ENCODE measurements at places on chromosomes 7 and 10.
A peak's percentile ranks its signal among the peaks of the same experiment; 100 is the strongest.

DNA sequence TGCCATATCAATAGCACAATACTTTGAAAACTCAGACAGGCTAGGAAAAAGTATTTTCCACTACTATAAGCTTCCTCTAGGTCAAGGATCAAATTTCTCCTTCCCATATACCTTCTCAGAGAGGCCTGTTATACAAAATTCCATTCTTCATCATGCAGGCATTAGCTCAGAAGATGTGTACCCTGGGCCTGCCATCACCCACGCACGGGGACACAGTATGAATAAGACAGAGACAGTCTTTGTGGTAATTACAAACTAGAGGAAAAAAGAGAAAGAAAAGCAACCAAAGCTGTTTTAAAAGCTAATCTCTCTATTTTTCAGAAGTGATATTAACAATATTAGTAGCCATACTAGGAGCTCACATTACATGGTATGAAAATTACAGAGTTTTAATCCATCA lies 236.8 kb upstream of the AOAH start:
- no peak for DNase-seq

DNA sequence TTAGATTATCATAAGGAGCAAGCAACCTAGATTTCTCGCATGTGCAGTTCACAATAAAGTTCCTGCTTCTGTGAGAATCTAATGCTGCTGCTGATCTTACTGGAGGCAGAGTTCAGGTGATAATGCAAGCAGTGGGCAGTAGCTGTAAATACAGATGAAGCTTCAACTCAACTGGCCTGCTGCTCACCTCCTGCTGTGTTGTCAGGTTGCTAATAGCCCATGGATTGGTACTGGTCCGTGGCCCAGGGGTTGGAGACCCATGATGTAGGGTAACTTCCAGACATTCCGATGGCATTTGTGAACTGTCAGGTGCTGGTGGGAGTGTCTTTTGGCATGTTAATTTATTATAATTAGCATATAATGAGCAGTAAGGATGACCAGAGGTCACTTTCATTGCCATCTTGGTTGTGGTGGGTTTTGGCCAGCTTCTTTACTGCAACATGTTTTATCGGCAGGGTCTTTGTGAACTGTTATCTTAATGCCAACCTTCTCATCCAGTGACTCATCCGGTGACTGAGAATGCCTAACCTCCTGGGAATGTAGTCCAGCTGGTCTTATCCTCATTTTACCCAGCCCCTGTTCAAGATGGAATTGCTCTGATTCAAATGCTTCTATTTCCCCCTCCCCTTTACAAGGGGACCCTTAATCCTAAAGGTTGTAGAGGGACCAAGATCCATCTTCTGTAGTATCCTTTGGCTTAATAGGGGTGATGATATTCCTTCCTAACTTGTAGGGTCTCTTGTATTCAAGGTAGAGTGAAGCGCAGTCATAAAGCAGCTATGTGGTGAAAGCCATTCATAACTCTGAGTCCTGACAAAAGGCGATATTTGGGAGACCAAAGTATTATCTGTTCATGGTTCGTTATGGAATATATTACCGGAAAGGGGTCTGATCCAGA lies 165.8 kb downstream of the CCSER2 start:
- peak; percentile 72 for DNase-seq

GRCh38 chr10:75101416-75102251 lies 9.8 kb upstream of the SAMD8 start:
- DNase-seq = no peak

GRCh38 chr7:158101821-158102450 lies 485.7 kb downstream of the PTPRN2 start:
- no peak for DNase-seq

DNA sequence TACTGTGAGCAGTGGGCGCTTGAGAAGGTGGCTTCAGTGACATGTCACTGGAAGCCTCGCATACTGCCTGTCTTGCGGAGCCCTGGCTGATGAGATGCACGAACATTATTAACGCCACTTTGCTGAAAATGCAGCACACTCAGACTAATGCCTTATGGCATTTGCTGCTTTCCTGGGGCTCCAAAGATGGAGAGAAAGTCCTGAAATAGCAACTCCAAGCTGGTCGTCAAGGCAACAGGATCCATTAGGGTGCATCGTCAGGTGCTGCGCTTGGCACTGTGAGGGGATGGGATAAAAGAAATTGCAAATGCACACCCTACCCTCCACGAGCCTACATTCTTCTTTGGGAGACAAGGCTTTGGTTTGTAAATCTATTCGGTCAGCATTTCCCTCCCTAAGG lies 592.5 kb downstream of the TYW1 start:
- DNase-seq = no peak

GRCh38 chr7:28874001-28874400 lies 84.1 kb downstream of the TRIL start:
- DNase-seq = no peak

DNA sequence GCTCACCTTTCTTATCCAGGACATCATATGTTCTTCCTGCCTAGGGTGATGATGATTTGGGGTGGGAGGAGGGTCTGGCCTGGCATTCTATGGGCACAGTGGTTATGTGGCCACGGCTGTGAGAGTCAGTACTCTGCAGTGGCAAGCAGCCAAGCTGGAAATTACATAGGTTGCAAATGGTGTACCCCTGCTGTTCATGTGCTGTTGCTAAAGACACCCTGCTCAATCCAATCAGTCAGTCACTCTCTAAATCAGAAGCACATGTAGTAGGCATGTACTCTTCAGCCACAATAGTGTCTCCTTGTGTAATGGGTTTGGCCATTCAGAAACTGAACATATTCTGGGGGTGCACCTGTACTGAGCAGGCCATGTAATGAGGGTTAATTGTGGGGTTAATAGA lies 449.1 kb upstream of the ANKRD30A start:
- DNase-seq = no peak

DNA sequence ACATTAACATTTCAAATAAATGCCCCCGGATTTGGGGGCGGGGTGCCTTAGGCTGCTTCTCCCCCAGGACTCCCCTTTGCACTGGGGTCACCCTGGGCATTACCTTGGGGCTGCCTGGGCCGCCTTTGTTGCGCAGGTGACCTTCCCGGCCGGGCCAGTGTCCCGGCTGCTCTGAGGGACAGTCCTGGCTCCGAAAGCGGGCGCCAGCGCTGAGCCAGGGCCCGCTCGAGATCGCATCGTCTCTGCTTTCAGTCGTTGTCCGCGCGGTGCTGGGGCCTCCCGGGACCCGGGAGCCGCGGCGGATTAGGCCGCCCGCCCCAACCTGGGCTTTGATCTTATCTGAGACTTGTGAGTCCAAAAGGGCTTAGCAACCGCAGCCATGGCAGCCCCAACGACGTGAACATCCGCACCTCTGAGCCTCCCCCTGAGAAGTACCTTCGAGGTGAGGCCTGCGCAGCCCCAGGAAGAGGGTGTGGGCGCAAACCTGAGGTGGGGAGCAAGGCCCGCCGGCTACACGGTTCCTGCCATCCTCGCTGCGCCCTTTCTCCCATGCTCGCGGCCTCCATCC lies 14.8 kb upstream of the WAPL start:
- DNase-seq = no peak

- DNase-seq = no peak
These were observed 155.9 kb downstream of the CTTNBP2 start for GRCh38 chr7:117717357-117717756.

- no peak for DNase-seq
These were observed 32.0 kb downstream of the SHOC2 start for GRCh38 chr10:110951381-110951780.

DNA sequence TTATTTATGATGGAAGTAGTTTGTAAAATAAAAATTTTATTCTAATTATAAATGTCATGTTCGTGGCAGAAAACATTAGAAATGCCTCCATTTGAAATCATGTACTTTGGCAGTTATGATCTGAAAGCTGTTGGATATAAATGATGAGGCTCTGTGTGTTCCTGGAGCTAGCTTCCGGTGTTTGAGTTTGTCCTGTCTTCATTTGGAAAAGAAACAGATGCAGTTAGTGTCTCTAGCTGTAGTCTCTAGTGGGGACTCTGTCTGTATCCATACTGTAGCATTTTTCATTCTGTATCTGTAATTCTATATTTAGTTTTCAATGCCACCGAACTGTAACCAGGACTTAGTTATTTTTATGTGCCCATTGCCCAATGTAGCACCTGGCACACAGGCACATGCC lies 197.0 kb upstream of the FZD1 start:
- DNase-seq = no peak

- DNase-seq = no peak
These were observed 115.4 kb downstream of the MLLT10 start for GRCh38 chr10:21649454-21649872.

GRCh38 chr10:53843736-53844362 lies 957.2 kb downstream of the PCDH15 start:
- DNase-seq = no peak

DNA sequence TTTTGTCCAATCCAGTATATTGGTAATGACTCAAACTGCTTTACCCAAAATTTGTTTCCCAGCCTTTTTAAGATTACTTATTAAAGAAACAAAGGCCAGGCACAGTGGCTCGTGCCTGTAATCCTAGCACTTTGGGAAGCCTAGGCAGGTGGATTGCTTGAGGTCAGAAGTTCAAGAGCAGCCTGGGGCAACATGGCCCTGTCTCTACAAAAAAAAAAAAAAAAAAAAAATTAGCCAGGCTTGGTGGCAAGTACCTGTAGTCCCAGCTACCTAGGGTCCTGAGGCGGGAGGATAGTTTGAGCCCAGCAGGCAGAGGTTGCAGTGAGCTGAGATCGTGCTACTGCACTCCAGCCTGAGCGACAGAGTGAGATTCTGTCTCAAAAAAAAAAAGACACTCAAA lies 7.0 kb upstream of the ARHGAP12 start:
- DNase-seq = no peak

DNA sequence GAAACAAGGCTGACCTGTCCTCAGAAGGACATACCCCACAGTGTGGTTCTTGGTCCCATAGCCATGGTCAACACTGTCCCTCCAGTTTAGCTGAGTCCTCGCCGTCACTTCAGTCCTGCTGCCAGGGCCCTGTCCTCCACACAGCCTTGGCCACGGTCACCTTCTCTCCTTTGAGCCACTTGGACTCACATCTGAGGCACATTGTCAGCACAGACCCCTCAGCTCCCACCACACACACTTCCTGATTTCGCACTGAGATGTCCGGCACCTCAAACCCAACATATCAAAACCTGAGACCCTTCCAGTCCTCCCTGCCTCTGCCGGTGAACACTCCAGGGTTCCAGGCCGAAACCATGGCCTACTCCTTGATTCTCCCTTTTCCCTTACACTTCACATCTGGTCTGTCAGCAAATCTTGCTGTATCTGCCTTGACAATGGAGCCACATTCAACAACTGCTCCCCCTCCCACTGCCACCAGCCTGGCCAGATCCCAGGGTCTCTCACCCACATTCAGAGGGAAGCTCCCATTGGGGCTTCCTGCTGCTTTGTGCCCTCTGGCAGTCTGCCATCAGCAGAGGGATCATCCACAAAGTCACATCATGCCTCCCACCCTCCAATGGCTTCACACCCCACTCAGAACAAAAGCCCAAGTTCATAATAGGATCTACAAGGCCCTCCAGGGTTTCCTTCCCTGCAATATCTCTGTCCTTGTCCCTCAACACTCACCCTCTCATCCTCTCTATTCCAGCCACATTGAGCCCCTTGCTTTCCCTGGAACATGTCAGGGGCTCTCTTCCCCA lies 219.6 kb upstream of the SHH start:
- no peak for DNase-seq

- DNase-seq = no peak
These were observed 46.0 kb downstream of the LCOR start for GRCh38 chr10:96878057-96878456.

- no peak for DNase-seq
These were observed 30.7 kb upstream of the EPC1 start for GRCh38 chr10:32377458-32378259.

- peak; percentile 4 for DNase-seq
These were observed 99.9 kb upstream of the AKR1E2 start for GRCh38 chr10:4725917-4726606.

GRCh38 chr7:23044581-23044980 lies 30.7 kb upstream of the HYCC1 start:
- DNase-seq = peak; percentile 15

- DNase-seq = no peak
These were observed 7.0 kb downstream of the NAPEPLD start for GRCh38 chr7:103141753-103142404.

GRCh38 chr7:139231513-139232376 lies 708 bp downstream of the UBN2 start:
- DNase-seq = no peak

DNA sequence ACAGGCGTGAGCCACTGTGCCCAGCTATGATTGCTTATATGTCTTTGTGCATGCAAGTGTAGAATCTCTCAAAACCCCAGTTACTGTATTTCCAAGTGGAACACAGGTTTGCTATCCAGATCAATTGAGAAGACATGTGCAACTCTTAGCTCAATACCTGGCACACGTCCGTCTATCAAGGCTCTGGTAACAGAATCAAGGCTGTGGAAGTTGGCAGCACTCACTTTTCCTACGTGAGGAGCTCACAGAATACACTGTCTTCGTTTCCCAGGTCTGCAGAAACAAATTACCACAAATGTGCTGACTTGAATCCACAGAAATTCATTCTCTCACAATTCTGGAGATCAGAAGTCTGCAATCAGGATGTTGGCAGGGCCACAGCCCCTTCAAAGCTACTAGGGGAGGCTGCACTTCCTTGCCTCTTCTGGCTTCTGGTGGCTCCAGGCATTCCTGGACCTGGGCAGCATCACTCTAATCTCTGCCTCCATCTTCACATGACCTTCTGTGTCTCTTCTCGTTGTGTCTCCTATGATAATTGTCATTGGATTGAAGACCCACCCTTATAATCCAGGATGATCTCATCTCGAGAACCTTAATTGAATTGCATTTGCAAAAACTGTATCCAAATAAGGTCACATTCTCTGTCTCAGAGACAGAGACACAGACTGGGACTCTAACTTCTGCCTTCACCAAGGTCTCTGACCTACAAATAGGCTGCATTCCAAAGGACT lies 84.8 kb upstream of the C7orf33 start:
- no peak for DNase-seq

DNA sequence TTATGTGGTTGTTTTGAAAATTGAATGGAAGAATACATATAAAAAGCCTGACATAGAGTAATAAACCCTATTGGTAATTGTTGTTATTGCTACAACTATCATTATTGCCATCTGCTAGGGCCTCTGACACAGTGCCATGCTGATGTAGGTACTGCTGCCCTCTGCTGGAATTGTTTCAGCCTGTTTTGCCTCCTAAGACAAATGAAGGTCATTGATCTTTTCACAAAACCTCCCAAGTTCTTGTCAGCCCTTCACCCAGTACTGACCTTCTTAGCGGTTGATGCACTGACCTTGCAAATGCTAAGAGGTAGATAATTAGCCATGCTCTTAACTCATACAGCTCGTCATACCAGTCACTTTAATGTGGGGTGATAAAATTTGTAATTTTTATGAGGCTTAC lies 975.2 kb downstream of the SORCS1 start:
- DNase-seq = no peak

GRCh38 chr7:37440738-37441385 lies 7.8 kb downstream of the ELMO1 start:
- no peak for DNase-seq

DNA sequence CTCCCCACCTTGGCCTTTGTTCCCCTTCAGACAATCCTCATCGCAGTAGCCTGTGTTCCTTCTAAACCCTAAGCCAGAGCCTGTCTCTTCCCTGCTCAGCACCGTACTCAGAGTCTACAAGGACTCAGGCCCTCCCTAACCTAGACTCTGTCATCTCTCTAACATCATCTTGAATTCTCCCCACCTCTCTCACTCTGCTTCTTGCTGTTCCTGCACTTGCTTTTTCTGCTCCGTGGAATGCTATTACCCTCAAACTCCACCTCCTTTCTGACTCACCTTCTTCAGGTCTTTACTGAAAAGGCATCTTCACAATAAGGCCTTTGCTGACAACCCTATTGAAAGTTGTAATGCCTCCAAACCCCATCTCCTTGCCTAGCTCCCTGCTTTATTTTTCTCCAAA lies 141.0 kb downstream of the DKK1 start:
- DNase-seq = no peak

- DNase-seq = no peak
These were observed 25.3 kb downstream of the MAP3K8 start for GRCh38 chr10:30459283-30459682.

All from SW 1271 (cell line).